Panc1 (cell line): ENCODE measurements at places on chromosomes 12 and 14. TPM values are rescaled to one million over a fixed set of nuclear protein-coding genes. Genes with fewer than 3 reads are reported as not detected.

- H3K27ac ChIP-seq: peak overlapping the region; percentile 20; the same call in 1 of the 2 replicates
- H3K4me3 ChIP-seq: no peak overlapping the region
- no peaks in the 10 kb centered on the region for H3K36me3 ChIP-seq
- DNase-seq: no peak
- 0 out of 2 replicates have a peak, but pooled peaks cover 5% of the 10 kb centered on the region for H3K4me1 ChIP-seq
Observed at GRCh38 chr12:92987846-92988621, 58.9 kb upstream of the EEA1 start.

DNA sequence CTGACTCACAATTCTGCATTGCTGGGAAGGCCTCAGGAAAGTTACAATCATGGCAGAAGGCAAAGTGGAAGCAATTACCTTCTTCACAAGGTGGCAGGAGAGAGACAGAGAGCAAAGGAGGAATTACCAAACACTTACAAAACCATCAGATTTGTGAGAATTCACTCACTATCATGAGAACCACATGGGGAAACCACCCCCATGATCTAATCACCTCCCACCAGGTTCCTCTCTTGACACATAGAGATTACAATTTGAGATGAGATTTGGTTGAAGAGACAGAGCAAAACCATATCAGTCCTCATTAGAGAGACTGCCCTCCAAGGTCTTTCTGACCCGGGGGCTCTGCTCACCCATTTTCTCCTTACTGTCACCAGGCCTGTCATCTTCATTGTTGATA is 1582.3 kb upstream of the TMEM132C start:
- H3K36me3 ChIP-seq: no peaks in the 10 kb centered on the region
- no peak overlapping the region for H3K4me3 ChIP-seq
- H3K27me3 ChIP-seq: no peaks in the 10 kb centered on the region
- no peak for DNase-seq

The CRADD gene
- 7.0 TPM for total RNA-seq

GRCh38 chr12:89211456-89211855 is 140.8 kb downstream of the DUSP6 start:
- no peak overlapping the region for H3K27ac ChIP-seq
- DNase-seq: no peak
- no peaks in the 10 kb centered on the region for H3K36me3 ChIP-seq
- H3K27me3 ChIP-seq: no peaks in the 10 kb centered on the region

The KLRD1 gene
- not detected for total RNA-seq

The TTC9 gene
- 0.49 TPM for total RNA-seq

DNA sequence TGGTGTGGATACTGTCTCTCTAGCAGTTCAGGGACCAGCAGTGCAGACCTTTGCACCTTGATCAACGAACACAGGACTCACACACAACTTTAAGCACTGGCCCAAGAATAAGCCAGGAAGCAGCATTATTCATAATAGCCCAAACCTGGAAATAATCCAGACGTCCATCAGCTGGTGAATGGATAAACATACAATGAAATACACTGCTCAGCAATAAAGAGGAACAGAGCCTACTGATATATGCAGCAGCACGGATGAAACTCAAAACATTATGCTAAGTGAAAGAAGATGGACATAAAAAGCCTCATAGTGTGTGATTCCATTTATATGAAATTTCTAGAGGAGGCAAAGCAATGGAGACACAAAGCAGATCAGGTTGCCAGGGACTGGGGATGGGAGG is 303.9 kb upstream of the FKBP4 start:
- H3K27ac ChIP-seq: no peak overlapping the region
- DNase-seq: no peak
- peaks cover 14% of the 10 kb centered on the region for H3K27me3 ChIP-seq
- H3K4me1 ChIP-seq: no peaks in the 10 kb centered on the region
- no peaks in the 10 kb centered on the region for H3K36me3 ChIP-seq
- H3K4me3 ChIP-seq: no peak overlapping the region

- H3K27me3 ChIP-seq: no peaks in the 10 kb centered on the region
- no peak for DNase-seq
- H3K4me1 ChIP-seq: no peaks in the 10 kb centered on the region
- H3K27ac ChIP-seq: no peak overlapping the region
Observed at GRCh38 chr12:56321027-56321426, 5.2 kb upstream of the CNPY2 start.

- H3K27ac ChIP-seq: no peak overlapping the region
- DNase-seq: no peak
- H3K4me1 ChIP-seq: no peaks in the 10 kb centered on the region
- H3K27me3 ChIP-seq: no peaks in the 10 kb centered on the region
- peaks cover 20% of the 10 kb centered on the region for H3K36me3 ChIP-seq
Observed at GRCh38 chr12:56425193-56425592, 24.0 kb downstream of the TIMELESS start.
